HEK293T (cell line): ENCODE measurements at places on chromosomes 6 and 20.

DNA sequence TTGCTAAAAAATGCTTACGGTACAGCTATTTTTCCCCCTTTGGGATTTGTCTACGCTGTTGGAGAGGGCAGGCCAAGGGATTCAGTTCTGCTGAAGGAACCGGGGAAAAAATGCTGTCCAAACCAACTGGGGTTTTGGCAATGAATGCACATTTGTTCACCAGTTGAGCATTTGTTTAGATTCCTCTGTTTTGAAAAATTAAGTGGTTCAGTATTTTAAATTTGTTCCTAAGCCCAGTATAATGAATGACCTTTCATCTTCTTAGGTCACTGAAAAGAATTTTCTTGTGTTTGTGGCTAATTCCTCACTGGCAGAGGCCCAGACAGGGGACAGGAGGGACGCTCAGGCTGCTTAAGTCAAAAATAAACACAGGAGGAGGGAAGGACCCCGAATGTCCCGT is 10.8 kb upstream of the EYA2 start:
- no peak for DNase-seq

GRCh38 chr6:43450699-43451131 is 4.6 kb downstream of the DLK2 start:
- DNase-seq: no peak

DNA sequence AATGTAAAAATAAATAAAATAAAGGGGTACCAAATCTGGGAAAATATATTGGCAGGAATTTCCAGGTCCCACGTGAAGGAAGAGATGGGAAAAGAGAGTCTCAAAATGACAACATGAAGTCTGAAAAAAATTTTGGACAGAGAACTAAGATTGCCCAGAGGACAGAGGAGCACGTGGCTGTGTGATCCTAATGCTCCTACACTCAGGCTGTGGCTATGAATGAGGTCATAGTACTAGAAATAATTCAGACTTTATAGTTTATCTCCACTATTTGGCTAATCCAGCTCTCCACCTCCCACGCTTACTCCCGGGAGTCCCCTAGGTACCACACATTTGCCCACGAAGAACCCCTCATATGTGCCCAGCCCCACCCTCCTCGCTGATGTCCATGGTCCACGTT is 42.8 kb upstream of the STMND1 start:
- no peak for DNase-seq

- DNase-seq: no peak
Measured at GRCh38 chr6:91566467-91566866, 979.6 kb upstream of the MAP3K7 start.

DNA sequence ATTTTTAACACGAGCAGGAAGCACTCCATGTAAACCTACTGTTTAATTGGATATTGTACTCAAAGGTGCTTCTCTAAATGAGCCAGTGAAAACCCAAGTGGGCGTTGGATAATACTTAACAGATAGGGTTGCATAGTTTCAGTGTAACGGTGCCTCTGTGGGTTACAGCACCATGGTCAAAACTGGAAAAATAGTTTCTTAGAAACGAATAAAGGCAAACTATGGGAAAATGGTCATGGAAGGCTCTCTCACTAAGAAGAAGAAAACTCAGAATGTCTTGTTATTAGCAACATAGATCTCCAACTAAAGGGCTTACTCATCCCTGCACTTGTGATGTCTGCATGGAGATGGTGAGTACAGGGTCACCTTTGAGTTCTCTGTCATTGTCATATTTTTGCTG is 59.1 kb upstream of the NEDD9 start:
- no peak for DNase-seq

DNA sequence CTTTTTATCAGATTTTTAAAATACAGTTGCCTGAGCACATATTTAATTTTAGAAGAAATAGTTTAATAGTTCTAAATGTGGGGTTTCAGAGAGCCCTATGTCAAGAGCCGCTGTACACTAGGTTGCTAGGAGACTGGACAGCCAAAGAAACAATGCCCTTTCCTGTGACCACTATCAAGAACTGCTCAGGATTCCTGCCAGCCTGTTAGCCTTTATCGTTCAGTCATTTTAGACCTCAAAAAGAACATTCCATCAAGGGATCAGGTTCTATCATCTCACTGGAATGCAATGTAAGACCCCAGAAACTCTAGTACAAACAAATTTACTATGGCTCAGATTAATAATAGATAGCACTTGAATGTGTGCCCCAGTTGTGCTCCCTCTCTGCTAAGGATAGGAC is 181.2 kb upstream of the CCN2 start:
- DNase-seq: no peak

DNA sequence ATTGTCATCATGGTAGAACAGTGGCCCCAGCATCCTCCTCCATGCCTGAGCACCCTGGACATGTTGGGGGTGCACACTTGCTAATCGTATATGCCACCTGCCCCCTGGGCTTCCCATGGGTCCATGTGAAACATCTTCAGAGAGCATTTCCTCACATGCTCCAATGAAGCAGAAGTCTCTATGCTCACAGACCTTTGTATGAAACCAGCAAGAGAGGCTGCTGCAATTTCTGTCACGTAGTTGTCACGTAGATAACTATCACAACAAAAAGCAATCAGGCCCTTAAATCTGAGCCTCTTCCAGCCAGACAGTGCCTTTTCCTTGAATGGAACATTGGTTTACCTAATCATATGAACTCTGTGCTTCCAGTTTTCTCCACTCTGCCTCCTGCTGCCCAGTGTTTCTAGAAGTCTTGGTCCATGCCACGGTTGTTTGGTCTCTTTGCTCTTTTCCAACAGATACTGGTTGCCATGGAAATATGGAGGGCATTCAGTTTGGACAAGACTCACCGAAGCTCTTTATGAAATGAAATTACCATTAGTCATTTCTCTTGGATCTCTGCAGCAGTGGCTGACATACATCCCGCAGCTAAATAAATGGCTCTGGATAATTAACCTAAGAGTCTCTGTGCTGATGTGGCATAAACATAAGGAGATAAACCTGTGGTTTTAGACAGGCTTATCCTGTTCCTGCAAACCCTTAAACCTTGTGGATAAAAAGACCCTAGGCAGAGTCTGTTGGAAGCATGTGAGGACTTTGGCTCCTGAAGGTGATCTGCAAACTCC is 172.8 kb upstream of the SYNDIG1 start:
- no peak for DNase-seq

DNA sequence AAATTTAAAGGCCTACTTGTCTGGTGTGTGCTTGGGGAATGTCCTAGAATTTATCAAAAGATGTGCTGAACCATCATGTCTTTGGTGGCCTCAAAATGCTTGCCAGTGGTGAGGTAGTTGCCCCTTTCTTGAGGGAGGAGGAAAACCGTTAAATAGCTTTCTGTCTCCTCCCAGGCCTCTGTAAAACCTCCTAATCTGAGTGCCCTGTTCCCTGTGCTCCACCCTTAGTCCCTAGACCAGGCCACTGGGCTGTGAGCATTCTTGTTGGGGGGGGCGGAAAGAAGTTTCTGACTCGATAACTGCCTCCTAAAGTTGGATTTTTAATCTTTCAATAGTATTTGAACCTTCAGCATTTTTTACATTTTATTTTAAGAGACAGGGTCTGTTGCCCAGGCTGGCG is 23.1 kb downstream of the JARID2 start:
- DNase-seq: no peak

- no peak for DNase-seq
Measured at GRCh38 chr20:2602746-2603145, 49.7 kb upstream of the NOP56 start.

- no peak for DNase-seq
Measured at GRCh38 chr20:58454460-58454859, 60.7 kb downstream of the APCDD1L start.

GRCh38 chr6:3654898-3655297 is 96.6 kb downstream of the PXDC1 start:
- no peak for DNase-seq

DNA sequence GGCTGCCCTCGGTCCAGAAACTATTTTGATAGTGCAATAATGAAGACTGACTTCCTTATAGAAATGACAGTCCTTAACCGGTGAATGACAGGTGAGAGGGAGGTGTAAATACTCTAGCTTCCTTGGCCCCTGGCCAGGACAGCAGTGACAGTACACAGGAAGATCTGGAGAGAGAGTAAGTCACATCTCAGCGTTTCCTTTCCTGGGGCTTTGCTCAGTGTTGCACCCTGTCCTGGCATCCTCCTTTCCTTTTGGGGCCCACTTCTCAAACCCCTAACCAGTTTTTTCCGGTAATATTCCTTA is 336.9 kb downstream of the CD83 start:
- no peak for DNase-seq

GRCh38 chr6:148325316-148326068 is 17.1 kb upstream of the SASH1 start:
- DNase-seq: no peak

DNA sequence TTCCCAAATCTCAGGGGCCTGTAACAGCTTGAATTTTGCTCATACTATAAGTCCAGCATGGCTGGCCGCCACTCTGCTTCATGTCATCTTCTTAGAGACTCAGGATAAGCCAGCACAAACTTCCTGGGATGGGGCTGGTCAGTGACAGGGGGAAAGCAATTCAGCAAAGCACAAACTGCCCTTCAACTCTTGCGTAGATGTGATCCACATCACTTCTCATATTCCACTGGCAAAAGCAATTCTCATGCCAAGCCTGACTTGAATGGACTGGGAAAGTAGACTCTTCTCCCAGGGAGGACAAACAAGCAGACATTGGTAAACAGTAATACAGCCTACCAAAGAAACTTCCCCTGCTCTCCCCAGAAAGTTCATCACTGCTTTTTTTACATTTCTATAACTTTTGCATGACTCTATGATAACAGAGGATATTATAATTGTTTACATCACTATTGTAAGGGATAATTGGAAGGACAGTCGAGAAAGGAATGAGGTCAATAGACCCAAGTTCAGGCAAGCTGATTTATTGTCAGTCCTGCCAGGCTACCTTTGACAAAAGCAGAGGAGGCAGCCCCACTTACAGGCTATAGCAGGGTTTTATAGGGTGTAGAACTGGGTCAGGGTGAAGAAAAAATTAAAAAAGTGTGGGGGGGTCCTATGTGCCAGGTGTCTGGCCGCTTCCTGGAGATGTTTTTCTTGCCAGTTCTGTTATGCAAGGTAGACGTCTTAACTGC is 37.4 kb downstream of the RBM24 start:
- DNase-seq: no peak

DNA sequence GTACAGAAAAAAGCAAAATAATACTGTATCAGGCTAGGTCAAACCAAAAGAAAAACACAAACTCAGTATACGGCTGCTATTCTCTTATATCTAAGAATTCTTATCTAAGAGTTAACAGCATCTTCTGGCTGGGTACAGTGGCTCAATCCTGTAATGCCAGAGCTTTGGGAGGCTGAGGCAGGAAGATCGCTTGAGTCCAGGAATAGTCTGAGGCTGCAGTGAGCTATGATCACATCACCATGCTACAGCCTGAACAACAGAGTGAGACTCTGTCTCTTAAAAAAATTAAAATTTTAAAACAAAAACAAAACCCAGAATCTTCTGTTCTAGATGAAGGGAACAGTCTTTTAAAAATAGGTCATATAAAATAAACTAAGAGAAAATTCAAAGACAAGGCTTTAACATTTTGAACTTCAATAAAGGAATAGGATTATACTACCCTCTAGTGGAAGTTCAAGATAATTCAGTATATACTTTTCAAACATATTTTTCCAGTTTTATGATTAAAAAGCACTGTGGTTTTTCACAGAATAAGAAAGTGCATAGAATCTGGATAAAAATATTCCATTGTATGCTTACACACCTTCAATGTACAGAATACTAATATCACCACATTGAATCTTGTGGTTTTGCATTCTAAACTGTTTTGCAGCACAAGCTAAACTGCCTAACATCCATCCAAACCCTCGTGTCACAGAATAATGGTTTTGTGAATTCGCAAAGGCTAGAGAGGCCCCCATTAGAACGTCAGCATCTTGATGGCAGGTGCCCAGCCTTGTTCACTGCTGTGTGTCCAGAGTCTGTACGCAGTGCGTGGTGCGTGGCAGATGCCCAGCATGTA is 39.3 kb downstream of the DTNBP1 start:
- no peak for DNase-seq

- no peak for DNase-seq
Measured at GRCh38 chr6:2885967-2886735, 17.0 kb downstream of the SERPINB9 start.

GRCh38 chr6:46290421-46291274 is 119.9 kb upstream of the ENPP5 start:
- no peak for DNase-seq

DNA sequence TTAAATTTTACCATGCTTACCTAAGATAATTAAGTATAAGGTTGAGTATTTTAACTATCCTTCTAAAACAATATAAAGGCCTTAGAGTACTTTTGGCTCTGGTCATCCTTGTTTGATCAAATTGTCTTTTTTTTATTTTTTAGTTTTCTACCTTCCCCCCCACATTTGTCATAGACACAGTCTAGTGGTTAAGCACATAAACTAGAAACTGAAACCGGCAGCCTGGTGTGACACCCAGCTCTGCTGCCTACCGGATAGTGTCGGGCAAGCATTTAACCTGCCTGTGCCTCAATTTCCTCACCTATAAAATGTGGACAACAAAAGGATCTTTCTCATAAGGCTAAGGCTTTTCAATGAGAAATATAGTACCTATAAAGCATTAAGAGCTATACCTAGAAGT is 21.6 kb upstream of the TULP4 start:
- DNase-seq: no peak

GRCh38 chr20:47466704-47467459 is 34.8 kb upstream of the NCOA3 start:
- no peak for DNase-seq

DNA sequence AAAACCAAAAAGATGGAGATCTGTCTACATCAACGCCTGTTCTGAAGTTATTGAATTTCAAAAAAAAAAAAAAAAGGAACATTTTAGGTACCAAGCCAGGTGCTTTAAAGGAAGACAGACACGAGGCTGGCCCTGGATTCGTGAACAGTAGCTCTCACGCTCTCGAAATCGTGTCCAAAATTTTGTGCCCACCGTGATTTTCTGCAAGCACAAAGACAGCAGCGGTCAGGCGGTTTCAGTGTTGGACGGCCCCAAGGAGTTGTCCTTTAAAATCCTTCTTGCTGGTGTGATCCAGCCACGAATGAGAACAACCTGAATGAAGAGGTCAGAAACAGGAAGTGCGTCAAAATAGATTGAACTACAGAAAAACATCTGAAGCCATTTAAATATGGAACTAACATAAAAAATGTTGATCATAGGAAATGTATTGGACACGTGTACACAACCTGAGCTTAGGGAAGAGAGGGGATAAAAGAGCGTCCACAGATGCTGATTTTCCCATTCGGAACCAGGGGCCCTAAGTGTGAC is 78.2 kb downstream of the THBS2 start:
- DNase-seq: no peak

GRCh38 chr6:7919871-7920270 is 9.3 kb upstream of the TXNDC5 start:
- no peak for DNase-seq
